NAMALWA (cell line): ENCODE measurements at places on chromosomes 12 and 14.
A peak's percentile ranks its signal among the peaks of the same experiment; 100 is the strongest.

- DNase-seq: no peak
Observed at GRCh38 chr14:24885410-24885913, 164.5 kb downstream of the STXBP6 start.

GRCh38 chr12:63668028-63668799 is at the start of gene DPY19L2:
DPY19L2 (minus strand) TSS chr12:63668493; CDS start chr12:63668393, 100 bp downstream.
- peak; percentile 86 for DNase-seq

DNA sequence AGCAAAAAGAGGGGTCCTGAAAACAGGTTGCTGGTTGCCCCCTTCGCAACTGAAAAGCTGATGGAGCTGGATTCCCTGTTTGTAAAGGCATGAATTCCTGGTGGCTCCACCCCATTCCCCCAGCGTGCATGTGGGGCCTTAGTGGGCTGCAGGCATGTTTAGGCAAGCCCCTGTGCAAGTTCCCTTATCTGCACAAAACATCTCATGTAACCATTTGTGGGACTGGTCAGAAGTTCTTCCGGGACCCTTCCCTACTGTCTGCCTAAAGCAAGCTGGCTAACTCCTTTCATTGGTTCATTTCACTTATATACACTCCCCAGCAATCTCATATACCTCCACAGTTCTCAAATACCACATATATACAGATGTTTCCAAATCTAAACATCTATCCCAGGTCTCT is 24.0 kb upstream of the HIGD1C start:
- no peak for DNase-seq

GRCh38 chr12:107101651-107102050 is 8.3 kb upstream of the CRY1 start:
- DNase-seq: no peak

DNA sequence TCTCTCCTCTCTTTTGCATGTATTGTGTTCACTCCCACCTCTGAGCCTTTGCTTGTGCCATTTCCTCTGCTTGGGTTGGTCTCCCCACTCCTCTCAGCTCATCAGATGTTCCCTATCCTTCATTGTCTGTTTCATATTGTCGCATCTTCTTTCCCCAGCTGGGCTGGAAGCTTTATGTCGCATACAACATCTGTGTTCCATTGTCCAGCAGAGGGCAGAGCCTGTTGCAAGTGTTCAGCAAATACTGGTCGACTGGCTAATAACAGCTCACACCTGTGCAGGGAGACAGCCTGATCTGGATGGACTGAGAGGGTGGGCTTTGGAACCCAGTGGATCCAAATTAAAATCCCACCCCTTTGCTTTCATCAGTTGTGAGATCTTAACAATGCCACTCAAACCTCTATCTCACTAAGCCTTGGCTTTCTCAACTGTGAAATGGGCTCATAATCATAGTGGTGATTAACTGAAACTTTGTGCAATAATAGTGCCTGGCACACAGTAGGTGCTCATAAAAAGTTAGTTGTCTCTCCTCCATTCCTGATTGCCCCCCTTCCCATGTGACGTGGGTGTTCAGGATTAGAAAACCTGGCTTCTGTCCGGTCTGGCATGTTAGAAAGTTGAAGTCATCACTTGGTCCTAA is 75.8 kb downstream of the RIN3 start:
- DNase-seq: peak; percentile 49

GRCh38 chr12:51191516-51192283 is 18.8 kb upstream of the TFCP2 start:
- no peak for DNase-seq

GRCh38 chr14:24365600-24366412 is 2.2 kb upstream of the NFATC4 start:
- DNase-seq: peak; percentile 96
